Epithelial cell of prostate (primary cell): ENCODE measurements at places on chromosomes 3 and 15.

- DNase-seq, result no peak
Measured at GRCh38 chr3:179837374-179837773, 184.5 kb downstream of the USP13 start.

GRCh38 chr3:13338231-13338630, 81.9 kb downstream of the NUP210 start:
- DNase-seq, result no peak

DNA sequence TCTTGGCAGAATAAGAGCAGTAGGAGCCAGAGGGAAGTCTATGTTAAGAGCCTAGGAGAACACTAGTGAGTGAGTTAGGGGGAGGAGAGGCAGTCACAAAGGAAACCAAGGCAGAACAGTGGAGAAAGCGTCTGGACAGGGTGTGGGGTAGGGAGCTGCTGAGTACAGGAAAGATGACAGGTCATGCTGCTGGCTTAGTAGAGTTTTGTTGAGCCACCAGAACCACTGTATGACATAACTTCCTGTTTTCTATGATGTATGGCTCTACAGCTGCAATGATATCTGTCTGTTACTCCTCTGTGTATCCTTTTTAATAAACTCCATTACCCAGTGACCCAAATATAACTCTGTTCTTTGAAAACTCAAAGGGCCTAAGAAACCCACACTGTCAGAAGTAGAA, 10.6 kb upstream of the STT3B start:
- DNase-seq, result no peak

GRCh38 chr3:73255609-73256029, 194.2 kb downstream of the EBLN2 start:
- peak; percentile 75 for DNase-seq

- DNase-seq, result no peak
Measured at GRCh38 chr15:60057554-60057953, 53.4 kb downstream of the FOXB1 start.

DNA sequence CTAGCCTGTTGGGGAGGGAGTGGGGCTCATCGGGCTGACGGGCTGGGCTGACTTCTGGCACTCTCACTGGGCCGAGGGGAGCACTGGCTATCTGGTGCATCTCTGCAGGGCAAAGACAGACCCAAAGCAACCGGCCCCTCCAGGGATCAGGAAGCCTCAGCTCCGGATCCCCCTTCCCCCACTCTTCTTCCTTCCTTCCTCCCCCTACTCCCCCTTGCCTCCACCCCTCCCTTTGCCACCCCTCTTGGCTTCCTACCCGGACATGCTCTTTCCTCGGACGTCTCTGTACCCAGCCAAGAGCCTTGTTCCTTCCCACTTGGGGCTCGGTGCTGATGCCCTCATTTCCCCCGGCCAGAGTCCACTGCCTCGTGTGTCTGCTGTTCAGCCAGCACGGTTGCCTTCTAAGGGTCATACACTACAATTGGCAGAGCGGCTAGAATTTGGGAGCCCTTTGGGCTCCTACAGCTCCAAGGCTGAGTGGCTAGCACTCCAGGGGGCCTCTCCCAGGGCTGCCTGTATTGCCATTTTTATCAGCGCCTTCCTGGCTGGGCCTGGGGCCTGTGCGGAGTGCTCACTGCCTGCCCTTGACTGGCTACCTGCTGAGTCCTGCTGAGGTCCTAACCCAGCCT, 10.9 kb downstream of the SEMA3F start:
- no peak for DNase-seq

DNA sequence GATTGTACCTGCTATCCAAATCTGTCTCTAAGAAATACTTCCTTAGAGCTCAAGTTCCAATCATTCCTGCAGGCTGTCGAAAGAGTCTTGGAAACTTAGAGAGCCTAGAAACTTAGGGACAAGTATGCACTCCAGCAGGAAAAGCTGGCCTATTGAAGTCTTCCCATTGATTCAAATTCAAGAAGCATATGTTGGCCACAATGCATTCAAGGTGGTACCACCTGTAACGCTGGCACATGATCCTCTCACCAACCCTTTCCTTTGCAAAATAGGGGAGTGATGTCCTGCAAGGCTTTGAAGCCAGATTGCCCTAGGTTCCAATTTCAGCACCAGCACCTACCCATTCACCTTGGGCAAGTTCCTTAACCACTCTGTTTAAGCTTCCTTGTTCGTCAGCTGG, 6.0 kb downstream of the ADAMTS9 start:
- DNase-seq, result no peak

GRCh38 chr3:40216471-40216870, 93.0 kb upstream of the EIF1B start:
- no peak for DNase-seq

GRCh38 chr3:14411166-14411526, 8.7 kb downstream of the SLC6A6 start:
- no peak for DNase-seq

DNA sequence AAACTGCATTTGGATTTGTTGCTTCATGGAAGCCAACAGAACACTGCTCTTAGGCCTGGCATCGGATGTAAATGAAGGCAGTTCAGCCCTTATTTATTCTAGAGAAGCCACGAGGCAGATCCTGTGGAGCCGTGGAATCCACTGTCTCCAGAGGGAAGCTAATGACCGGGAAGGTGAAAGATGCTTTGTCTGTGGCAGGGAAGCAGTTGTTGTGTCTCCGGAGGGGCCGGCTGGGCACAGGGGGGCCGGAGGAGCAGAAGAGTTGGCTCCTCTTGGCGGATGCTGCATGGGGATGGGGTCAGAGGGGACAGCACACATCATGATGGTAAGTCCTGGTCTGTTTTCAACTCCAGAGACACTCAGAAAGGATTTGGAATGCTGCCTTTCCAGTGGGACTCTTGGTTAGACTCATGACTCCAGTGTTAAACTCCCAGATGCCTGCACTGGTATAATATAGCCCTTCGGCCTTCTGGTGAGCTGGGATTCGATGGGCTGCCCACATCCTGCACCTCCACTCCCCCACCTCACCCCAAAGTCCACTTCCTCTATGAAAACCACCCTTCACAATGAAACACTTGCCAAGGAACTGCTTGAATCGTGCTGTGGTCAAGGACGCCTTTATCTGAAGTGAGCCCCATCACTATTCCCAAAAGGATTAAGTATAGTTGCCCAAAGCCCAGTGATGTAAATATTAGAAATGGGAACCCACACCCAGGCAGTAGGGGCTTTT, 33.6 kb downstream of the TPM1 start:
- no peak for DNase-seq

GRCh38 chr3:161977063-161977462, 480.5 kb downstream of the OTOL1 start:
- DNase-seq, result no peak

DNA sequence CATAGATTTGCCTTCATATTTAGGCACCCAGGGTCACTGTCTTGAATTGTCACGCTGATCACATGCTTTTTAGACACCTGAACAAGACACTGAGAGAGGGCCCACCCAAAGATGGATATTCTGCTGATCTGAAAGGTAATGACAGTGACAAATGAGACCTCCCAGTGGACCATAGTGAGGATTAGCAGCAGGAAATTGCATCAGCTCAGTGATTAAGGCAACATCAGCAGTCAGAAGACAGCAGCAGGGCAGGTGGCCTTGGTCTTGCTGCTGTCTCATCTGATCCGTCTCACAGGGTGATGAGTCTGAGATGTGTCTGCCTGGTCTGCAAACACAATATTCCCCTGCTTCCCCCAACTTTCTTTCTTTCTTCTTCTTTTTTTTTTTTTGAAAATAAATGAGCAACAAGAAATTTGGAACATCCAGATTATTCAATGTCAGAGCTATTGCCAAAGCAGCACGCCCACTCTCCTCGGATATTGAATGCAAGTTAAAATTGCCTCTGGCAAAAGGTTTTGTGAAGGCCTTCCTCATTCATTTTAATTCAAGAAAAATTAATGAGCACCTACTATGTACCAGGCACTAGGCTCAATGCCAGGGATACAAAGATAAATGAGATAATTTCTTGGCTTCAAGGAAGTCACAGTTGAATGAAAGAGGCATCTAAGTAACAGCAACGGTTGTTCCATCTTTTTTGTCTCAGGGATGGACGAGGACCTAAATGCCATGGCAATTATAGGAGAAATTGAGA, 14.1 kb downstream of the OTOL1 start:
- no peak for DNase-seq

GRCh38 chr3:115916866-115917265, 293.6 kb downstream of the GAP43 start:
- no peak for DNase-seq

GRCh38 chr15:89772932-89773583, 3.1 kb upstream of the MESP2 start:
- DNase-seq, result no peak

DNA sequence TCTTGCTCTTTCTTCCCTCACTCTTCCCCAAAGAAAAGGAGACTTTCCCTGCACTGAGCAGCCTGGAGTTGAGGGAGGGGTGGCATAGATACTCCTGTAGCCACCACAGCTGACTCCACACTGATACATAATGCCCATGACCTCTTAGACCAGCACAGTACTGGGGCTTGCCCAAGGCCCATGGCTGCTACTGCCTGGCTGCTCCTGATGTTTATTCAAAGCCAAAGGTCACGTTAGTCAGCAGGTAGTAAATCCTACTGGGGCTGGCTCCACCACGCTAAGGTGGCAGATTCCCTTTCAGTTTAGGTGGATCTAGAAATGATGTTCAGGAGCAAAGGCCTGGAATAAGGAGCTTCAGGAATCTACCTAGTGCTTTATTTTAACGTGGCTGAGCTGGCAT, 212.7 kb downstream of the C3orf38 start:
- DNase-seq, result no peak

GRCh38 chr3:177338697-177339219, 141.5 kb upstream of the TBL1XR1 start:
- no peak for DNase-seq

DNA sequence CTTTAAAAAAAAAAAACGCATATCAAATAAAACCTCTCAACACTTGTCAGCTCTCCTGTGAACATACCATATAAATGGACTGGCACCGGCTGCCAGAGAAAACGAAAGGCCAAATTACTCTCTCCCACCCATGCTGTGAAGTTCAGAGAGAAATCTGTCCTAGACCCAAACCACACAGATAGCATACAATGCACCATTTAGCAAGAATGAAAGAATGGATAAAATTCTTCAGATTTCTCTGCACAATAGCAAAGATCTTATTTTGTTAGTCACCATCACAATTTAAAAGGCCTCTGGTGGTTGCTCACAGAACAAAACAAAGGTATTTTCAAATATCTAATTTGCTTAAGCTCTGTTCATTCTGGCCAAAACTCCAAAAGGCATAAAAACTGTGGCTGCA, 93.9 kb upstream of the BHLHE40 start:
- DNase-seq, result no peak

GRCh38 chr3:162842549-162843216, 1346.1 kb downstream of the OTOL1 start:
- DNase-seq, result no peak

DNA sequence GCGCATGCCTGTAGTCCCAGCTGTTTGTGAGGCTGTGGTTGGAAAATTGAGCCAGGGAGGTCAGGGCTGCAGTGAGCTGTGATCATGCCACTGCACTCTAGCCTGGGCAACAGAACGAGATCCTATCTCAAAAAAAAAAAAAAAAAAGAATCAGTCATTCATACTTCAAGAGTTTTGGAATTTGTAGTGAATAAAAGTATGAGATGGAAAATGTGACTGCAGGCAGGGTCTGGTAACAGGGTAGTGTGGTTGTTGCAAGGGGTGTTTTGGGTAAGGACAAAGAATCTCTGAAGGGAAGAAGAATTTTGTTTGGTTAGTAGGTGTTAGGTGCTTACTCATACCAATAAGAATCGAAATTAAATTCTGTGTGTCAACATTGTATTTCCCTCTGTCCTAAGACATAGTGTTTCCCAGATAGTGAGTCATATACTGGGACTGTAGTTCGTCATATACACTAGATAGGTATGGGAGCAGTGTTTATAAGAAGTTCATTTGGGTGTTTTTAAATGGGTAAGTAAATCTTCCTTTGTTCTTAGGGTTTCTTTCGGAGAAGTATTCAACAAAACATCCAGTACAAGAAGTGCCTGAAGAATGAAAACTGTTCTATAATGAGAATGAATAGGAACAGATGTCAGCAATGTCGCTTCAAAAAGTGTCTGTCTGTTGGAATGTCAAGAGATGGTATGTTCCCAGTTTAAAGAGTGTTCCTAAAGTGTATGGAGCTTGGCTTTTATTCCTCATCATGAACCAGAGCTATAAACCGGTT, 14.2 kb downstream of the NR1D2 start:
- peak; percentile 88 for DNase-seq

- no peak for DNase-seq
Measured at GRCh38 chr3:117602058-117602644, 892.6 kb downstream of the TUSC7 start.

DNA sequence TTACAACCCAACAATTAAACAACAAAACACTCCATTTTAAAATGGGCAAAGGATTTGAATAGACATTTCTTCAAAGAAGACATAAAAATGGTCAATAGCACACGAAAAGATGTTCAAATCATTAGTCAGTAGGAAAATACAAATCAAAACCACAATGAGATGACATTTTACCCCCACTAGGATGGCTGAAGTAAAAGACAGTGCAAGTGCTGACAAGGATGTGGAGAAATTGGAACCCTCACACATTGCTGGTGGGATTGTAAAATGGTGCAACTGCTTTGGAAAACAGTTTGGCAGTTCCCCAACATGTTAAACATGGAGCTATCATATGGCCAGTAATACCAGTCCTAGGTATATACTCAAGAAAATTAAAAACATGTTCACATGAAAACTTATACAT, 11.6 kb downstream of the GALNT15 start:
- DNase-seq, result no peak

DNA sequence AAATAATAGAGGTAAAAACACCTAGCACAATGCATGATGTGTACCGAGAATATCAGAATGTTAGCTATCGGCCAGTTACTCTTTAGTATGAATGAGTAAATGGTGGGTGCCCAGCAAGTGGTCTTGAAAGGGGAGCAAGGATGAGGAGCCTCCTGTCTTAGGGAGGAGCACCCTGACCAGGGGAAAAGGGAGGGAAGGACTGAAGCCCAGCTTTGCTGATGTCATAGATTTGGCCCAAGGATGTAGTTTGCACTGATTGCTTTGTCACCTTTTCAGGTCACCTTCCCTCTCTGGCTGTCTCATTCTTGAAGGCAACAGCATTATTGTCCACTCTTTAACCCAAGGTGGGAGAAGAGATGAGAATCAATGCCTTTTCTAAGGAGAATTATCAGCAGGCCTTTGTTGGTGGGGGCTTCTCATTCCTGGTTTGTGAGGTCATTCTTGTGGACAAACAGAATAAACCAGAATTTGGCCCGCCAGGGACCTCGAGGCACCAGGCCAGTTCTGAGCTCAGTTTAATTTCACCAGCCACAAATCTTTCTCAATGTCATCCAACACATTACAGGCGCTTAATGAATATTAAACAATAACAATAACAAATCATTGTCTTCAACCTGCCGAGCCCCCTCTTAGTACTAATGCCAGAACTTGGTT, 231.3 kb downstream of the VPS13C start:
- no peak for DNase-seq
